ENCODE measurements at places on chromosomes 7 and 10.

- no peak for DNase-seq
Observed at GRCh38 chr7:120860156-120860555, 2.2 kb upstream of the TSPAN12 start.

- no peak for DNase-seq
Observed at GRCh38 chr10:28592953-28593352, 60.0 kb downstream of the WAC start.

- DNase-seq, result peak; percentile 52
Observed at GRCh38 chr10:103659674-103660363, 166.3 kb downstream of the NEURL1 start.

GRCh38 chr7:55127622-55128081, 108.8 kb downstream of the EGFR start:
- no peak for DNase-seq

DNA sequence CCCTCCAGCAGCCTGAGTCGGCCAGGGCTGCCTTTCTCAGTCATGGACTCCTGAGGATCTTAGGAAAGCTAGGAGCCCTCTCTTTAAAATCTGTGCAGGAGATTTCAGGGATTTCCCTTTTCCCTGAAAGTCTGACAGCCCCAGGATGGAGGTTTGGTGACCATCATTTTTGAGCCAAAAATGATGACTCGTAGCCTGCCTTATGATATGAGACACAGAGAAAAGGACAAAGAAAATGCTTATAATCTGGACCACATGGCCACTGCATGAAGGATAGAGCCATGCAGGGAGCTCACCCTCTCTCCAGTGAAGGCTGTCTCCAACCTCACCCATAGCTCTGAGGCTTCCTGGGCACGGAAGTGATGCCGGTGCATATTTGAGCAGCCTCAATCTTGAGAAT, 106.6 kb upstream of the CHST15 start:
- DNase-seq, result no peak

DNA sequence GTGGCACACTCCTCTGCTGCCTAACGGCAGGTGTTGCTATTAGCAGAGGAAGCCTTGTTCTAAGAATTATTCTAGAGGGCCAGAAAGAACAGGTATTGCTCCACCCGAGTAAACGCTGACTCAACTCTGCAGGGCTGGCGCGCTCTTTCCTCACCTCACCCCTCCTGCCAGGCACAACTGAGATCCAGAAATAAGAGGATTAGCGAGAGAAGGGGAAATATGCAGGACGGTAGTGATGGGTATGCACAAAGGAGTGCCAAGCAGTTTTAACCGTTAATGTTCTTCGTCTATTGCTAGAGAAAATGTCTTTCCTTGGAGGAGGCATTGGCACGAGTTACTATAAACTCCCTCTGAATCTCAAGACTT, 369 bp upstream of the SCIN start:
- DNase-seq, result peak; percentile 37

DNA sequence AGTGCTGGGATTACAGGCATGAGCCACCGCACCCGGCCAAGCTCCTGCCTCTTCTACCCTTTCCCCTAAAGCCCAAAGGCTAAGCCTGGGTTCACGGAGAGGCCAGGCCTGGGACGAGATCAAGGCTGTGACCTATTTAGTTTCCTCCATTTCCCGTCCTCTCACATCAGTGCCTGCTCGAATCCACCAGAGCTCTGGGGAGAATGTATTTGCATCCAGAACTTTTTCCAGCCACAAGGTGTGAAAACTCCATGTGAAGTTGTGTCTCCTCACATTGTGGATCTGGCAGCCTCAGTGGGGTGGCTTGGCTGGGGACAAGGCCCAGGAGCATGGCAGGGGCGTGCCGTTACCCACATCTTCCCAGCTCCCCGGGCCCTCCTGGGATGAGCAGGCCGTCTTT, 38.0 kb downstream of the SMKR1 start:
- no peak for DNase-seq

DNA sequence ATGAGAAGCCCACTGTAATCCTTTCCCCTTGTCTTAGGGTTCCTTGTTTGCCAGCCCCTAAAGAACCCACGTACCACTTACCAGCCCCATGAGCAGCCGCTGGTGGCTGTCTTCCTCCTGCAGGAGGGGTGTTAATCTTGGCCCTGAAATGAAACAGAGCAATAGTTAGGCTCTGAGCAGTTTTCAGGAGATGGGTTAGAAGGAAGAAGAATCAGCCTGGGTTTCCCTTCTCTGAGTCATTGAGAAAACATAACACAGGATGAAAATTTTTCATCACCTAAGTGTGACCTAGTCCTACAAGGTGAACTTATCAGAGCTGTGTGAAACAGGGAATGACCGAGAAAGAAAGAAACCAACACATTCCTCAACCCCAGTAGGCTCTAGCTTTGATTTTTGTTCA, 90.0 kb downstream of the GSAP start:
- DNase-seq, result no peak

- DNase-seq, result no peak
Observed at GRCh38 chr7:128752251-128752650, 13.1 kb downstream of the CALU start.

DNA sequence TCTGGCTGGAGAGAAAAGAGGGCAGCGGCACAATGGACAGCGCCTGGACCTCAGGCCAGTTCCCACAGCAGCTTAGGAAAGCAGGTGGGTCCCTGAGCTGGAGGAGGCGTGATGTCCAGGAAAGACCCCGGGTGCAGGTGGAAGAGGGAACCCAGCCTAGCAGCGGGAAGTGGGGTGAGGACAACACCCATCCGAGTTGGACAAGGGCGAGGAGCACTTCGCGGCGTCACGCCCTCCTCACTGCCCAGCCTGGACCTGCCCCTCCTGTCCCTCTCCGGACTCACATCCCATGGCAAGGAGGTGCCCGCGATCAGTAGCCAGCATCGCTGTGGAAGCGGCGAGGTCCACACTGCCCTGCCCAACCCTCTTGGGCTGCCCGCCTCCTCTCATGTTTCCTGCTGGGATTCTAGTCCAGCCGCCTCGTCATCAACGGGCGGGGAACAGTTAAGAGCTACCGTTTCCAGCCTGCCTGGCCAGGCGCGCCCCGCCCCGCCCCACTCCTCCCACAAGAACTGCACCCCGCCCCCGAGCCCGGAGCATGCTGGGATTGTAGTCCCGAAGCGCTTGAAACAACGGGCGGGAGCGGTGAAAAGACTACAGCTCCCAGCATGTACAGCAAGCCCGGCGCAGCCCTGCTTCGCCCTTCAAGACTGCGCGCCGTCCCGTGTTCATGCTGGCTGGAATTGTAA, 930.6 kb upstream of the ZNF722 start:
- DNase-seq, result no peak

DNA sequence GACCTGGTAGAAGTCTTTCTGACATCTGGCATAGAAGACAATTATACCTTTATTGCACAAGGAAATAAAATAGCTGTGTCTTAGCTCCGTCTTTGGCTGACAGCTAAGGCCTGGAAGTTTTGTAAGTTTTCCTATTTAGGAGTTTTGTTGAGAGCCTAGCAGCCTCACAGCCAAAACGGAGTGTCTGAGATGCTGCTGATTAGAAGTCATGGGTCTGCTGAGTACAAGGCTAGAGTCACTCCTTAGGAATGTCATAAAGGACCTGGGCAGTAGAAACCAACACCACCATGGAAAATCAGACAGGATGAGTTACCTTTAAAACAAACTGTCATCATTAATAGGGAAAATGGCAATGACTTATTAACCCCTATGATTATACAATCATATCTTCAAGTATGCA, 442.5 kb downstream of the KCNMA1 start:
- no peak for DNase-seq

DNA sequence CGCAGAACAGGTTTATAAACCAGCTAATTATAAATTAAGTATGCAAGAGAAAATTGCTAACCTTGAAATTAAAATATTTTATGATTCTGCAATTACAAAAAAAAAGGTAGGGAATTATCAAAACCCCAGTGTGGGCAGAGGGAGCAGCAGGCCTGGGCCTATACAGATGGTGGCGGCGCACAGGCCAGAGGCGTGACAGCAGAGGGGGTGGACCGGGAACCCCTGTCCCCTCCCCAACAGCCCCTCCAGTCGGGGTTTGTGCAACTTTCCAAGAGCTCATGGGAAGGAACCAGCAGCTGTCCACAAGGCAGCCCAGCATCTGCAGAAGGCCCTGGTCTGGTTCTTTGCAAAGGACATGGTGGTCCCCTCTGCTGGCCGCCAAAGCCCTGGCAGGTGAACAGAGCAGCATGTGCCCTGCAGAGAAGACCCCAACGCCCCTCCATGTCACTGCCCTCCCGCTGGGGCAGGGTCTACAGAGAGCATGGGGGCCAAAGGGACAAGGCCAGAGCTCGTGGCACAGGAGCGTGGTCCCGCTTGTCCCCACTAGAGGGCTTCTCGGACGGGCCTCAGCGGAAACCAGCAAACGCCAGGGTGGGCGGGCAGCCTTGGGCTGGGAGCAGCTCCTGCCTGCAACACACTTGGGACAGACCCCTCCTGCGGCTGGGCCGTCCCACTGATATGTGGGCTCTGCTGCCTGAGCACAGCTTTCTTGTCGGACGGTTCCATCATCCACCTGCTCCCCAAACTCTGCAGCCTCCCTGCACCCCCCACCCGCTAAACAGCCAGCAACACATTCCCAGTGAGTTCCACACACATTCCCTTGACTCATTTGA, 75.1 kb downstream of the EBF3 start:
- DNase-seq, result no peak

DNA sequence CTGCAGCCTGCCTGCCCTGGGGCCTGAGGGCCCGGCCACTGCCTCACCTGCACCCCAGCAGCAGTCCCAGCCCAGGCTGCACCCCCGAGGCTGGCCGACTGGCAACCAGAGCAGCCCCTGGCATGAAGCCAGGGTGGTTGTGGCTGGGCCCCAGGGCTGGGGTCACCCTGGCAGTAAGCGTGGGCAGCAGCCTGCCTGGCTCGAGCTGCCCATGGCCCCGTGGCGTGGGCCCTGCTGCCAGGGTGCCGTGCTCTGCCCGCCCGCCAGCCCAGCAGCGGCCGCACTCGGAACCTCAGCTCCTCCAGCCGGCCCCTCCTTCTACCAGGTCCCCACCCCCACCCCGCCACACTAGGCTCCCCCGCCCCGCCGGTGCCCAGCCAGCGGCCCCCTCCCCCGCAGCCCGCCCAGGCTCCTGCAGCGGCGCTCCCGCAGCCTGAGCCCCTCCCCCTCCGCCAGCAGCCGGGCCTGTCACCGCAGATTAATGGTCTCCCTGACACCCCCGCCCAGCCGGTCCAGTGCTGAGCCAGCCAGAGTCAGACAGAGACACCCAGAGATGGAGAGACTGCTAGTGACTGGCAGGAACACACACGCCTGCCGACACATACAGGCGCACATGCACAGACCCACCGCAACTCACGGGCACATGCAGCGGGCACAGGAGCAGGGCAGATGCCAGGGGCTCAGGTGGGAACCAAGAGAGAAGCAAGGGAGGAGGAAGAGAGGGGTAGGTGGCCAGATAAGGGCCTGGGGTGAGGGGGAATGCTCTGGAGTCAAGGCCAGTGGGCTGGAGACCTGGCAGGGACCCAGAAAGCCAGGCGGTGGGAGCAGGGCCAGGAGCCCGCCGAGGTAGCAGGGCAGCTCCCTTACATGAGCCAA, 22.4 kb downstream of the KCNH2 start:
- no peak for DNase-seq

DNA sequence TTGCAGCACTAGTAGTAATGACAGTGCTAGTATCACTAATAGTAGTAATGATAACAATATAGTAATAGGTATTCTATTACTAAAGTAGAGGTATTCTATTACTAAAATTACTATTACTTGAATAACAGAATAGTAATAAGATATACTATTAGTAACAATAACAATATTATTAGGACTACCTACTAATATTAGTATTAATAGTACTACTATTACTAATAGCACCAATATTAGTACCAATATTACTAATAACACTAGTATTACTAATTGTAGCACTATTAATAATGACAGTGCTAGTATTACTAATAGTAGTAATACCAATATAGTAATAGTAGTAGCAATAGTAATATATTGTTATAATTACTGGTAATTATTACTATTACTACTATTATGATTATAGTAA, 24.1 kb downstream of the A1CF start:
- DNase-seq, result no peak

- no peak for DNase-seq
Observed at GRCh38 chr7:41274179-41274578, 428.7 kb downstream of the INHBA start.

GRCh38 chr7:1175967-1176851, 16.2 kb upstream of the ZFAND2A start:
- peak; percentile 81 for DNase-seq

- DNase-seq, result no peak
Observed at GRCh38 chr10:100357059-100357858, 10.2 kb downstream of the SCD start.

DNA sequence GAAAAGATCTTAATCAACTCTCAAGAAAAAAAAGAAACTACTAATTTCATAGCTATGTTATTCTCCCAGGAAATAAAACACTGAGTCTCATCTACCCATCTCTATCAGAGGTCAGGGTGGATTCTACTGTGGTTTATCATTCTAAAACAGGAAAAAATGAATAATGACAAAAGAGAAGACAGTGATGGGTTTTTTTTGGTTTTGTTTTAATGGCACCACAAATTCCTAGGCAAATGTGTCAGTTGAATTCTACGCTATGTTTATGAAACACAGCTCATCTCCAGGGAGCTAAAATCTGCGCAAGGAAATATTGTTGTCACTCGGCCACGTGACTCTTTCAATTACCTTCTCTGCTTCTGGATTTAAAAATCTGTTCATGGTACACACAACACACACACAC, 393.4 kb upstream of the SORCS1 start:
- DNase-seq, result no peak

GRCh38 chr10:75283671-75284470, 48.1 kb upstream of the COMTD1 start:
- DNase-seq, result no peak

GRCh38 chr10:51743146-51743545, 43.8 kb upstream of the CSTF2T start:
- DNase-seq, result no peak

DNA sequence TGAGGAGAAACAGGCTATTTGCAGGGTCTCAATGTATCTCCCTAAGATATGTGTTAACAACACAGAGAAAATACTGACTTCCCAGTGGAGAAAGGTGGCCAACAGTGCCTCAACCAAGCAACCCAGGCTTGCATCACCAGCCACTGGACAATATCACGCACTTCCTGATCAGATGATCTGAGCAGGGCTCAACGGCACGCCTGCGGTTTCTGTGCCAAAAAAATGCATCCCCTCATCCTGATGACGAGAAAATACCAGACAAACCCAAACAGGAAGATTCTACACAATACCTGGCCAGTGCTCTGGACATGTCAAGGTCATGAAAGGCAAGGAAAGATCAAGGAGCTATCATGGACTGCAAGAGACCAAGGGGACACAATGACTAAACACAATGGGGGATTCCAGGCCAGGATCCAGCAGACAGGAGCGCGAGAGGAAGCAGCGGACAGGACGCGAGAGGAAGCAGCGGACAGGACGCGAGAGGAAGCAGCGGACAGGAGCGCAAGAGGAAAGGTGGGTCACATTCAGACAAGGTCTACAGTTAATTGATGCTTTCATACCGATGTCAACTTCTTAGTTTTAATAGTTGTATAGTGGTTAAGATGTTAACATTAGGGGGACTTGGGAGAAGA, 51.1 kb downstream of the GNA12 start:
- no peak for DNase-seq

Measured in head of caudate nucleus (tissue), 42 donors.